ENCODE measurements at places on chromosomes 12 and 14.

DNA sequence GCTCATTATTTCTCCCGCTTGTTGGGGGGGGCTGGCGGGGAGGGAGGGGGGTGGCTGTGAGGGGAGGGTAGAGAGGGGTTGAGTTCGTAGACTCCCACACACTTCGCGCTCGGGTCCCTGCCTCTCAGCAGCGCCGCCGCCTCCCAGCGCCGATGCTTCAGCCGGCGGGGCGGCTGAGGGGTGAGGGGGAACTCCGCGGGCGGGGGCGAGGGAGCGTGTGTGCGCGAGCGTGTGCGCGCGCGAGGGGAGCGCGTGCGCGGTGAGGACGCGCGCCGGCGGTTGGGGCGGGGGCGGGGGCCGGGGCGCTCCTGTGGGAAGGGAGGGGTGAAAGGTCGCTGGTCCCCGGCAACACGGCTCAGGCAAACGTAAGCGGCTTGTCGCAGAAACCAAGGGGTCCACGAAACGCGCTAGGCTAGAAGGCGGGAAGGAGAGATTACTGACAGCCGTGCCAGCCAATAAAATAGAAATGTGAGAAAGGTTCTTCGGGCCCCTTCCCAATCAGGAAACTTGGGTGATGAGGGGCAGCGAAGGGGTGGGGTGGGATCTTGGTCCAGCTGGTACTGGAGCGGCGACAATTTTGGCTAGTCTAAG lies 343 bp upstream of the NOVA1 start:
- DNase-seq: peak; percentile 4

- DNase-seq: no peak
Observed at GRCh38 chr12:28941248-28941647, 207.8 kb upstream of the FAR2 start.

GRCh38 chr12:95418142-95418541 lies 55.8 kb upstream of the METAP2 start:
- no peak for DNase-seq

DNA sequence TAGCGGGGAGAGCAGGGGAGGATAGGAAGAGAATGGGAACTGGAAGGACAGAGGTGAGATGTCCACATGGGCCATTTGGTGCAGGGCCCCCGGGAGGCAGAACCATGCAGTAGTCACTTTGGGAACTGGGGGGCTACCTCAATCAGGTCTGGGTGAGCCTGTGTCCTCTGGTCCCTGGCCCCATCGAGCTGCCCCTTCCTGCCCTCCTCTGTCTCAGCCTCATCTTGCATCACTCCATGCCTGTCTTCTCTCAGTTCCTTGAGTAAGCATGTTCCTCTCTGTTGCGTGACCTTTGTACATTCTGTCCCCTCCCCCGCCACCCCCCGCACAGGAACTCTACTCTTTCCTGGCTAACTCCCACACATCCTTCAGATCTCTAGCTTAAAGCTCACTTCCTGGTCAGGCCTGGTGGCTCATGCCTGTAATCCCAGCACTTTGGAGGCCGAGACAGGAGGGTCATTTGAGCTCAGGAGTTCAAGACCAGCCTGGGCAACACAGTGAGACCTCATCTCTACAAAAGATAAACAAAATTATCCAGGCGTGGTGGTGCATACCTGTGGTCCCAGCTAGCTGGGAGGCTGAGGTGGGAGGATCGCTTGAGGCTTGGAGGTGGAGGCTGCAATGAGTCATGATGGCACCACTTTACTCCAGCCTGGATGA lies 23.2 kb downstream of the FOS start:
- peak; percentile 36 for DNase-seq

- no peak for DNase-seq
Observed at GRCh38 chr12:104588047-104588920, 131.5 kb downstream of the CHST11 start.

DNA sequence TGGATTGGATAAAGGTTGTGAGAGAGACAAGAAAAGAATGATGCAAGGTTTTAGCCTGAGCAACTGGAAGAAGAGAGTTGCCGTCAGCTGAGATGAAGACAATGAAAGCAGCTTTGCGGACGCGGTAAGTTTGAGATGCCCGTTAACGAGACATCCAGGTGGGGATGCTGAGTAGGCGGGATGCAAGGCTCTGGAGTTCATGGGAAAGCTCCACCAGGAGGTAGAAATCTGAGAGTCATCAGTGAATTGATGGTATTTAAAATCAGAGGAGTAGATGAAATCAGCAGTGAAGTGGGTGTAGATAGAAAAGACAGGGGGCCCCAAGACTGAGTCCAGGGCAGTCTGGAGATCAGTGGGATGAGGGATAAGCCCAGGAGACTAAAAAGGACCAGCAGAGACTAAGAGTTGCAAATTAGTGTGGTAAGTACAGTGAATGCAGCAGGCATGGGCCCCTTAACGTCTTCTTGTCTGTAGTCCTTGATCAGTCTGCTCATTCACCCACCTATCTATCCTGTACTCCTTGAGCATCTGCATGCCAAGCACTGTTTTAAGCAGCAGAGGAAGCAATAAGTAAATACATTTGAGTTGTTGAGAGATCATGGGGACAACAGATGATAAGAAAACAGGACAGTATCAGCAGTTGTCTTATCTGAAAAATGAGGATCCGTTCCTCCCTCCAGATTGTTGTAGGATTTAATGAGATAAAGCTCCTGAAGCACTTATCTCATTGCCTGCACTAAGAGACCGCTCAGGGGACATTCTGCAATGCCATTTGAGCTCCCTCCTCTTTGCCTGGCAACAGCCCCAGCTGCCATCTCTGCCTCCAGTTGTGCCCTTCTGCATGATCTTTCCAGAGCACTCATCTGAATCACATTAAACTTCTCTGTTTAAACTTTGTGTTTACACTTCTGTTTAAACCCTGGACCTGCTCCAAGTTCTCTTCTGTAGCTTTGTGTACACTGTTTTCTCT lies 91.5 kb downstream of the APAF1 start:
- DNase-seq: no peak

DNA sequence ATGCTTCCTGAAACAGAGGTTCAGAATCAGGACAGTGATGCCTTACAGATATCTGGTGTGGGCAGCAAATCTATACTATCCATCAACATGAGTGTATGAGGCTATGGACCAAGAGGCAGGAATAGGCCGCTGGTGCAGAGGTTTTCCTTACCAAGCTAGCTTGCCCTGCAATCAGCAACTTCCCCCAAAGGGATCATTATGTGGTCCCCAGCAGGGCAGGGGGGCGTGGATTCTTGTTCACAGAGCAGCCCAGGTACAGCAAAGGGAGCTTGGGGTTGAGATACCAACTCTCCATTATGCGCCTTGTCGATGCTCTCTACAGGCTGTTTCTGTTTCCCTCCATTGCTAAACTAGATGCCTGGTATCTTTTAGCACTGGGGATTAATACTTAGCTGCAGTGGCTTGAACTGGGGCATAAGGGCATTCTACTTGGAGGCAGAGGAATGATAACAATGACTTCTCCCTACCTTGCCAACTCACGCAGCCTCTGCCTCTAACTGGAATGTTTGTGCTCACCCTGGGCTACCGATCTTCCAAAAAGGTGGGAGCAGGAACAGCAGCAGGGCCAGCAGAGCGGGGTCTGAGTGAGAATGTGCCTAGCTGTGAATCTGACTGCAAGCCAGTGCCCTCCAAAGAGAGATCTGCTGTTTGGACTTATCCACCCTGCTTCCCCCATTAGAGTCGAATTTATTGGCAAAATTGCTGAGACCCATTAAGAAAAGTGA lies 10.3 kb upstream of the KRT1 start:
- no peak for DNase-seq

DNA sequence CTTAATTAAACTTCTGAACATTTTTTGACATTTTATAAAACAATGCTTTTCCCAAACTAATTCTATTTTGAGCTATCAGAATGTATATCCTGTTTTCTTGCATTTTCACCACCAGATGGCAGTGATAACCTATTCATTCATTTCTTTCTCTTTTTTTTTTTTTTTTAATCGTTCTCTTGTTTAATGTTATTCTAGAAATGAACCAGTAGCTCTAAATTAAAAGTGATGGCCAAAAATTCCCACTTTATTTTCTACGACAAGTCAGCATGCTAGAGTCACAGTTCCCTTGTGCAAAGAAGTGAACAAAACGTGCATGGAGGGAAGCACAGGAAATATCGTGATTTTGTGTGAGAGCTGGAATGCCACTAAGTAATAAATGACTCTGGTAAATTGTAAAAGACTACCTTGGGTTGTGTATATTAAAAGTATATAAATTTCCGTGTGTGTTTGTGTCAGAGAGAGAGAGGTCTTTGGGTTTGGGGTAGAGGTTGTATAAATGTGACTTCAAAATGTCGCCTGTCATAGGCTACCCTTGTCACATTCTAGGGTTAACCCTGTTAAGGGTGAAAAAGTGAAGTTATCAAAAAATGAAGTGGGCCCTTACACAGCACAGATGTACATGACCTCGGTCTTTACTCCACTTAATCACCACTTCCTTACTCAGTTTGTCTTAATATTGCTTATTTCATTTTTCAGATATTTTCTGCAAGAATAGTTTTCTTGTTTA lies 40.4 kb upstream of the LDHB start:
- DNase-seq: no peak

GRCh38 chr12:92987362-92987761 lies 58.3 kb upstream of the EEA1 start:
- no peak for DNase-seq

GRCh38 chr14:55127460-55127951 lies 1.5 kb upstream of the LGALS3 start:
- DNase-seq: no peak

- no peak for DNase-seq
Observed at GRCh38 chr12:13724136-13724535, 257.3 kb downstream of the GRIN2B start.

Data from T-helper 2 cell treated with Interferon-gamma antibody and Interleukin-4, amounts not matched to agents 5 μg/mL and 100 μg/mL, for 36 hours (primary cell).